ENCODE measurements at places on chromosomes 11 and 22. TPM values are rescaled to one million over a fixed set of nuclear protein-coding genes. Genes with fewer than 3 reads are reported as not detected.

- DNase-seq = no peak
Measured at GRCh38 chr11:83779876-83780275, 493.7 kb upstream of the CCDC90B start.

The MARK2 gene
- 21.0 TPM for total RNA-seq

The SLC5A1 gene
- total RNA-seq = not detected

- no peak for DNase-seq
Measured at GRCh38 chr22:27472975-27473374, 328.6 kb downstream of the MN1 start.

The ZDHHC13 gene
- total RNA-seq = 3.6 TPM

- DNase-seq = no peak
Measured at GRCh38 chr11:7851391-7851790, 54.6 kb upstream of the OR5P2 start.

The TRPM5 gene
- 1.3 TPM for total RNA-seq

The BTG4 gene
- not detected for total RNA-seq

The MYBPC3 gene
- not detected for total RNA-seq
